Stimulated activated CD4-positive, alpha-beta T cell treated with anti-CD3 and anti-CD28 coated beads, Interleukin-1b, Interleukin-23, amount 100 ng/mL, for 1 hour (primary cell): ENCODE measurements at places on chromosomes 11 and 22.

DNA sequence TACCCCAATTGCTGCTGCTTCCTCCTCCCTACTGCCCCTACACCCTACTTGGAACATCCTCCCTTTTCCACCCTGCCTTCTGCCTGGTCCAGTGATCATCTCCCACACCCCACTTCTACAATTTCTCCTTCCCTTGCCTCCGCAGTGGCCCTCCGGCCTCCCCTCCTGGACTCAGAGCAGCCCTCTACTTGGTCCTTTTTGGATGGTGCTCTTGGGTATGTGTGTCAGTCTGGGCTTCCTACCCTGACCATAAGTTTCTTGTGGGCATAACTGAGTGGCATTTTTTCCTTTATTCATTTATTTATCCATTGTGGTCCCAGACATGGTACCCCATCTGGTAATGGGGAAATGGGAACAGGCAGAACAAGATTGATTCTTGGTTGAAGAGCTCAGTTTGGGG, 111.4 kb upstream of the NAV2 start:
- DNase-seq = no peak

GRCh38 chr11:128095466-128095981, 491.8 kb downstream of the ETS1 start:
- no peak for DNase-seq

- no peak for DNase-seq
Observed at GRCh38 chr11:12813371-12814225, 139.4 kb downstream of the TEAD1 start.

GRCh38 chr11:119641983-119642745, 86.8 kb downstream of the NECTIN1 start:
- no peak for DNase-seq

- no peak for DNase-seq
Observed at GRCh38 chr11:17588166-17588565, 41.1 kb downstream of the OTOG start.

DNA sequence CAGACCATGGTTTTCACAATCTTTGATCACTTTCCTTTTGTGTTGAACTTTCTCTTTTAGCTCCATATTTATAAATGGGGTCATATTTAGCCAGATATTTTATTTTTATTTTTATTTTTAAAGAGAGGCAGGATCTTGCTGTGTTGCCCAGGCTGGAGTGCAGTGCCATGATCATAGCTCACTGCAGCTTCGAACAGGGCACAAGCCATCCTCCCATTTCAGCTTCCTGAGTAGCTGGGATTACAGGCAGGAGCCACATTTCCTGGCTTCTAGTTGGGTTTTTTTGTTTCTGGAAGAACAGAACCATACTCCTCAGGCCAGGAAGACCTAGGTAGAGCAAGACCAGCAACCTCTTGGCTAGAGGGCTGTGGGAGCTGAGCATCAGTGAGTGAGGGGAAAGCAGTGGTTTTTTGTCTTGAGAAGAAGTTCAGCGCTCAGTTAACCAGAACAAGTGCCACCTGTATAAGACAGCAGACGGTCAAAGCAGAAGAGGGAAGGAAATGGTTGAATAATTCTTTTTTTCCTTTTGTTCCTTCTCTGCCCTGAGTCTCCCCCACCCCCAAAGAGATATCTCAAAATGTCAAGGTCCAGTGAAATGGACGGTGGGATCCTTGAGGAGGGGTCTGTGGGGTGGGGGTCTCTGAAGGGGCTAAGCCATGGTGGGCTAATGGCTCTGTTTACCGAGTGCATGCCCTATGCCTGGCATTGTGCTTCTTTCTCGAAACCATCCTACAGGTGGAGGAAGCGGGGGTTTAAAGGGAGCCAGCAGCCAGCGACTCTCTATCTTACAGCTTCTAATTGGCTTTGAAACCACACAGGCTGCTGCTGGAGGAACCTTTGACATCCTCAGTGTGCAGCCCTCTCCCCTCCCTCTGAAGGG, 63.0 kb downstream of the PTPRJ start:
- DNase-seq = no peak

- DNase-seq = no peak
Observed at GRCh38 chr11:109864151-109864661, 229.0 kb upstream of the ZC3H12C start.

DNA sequence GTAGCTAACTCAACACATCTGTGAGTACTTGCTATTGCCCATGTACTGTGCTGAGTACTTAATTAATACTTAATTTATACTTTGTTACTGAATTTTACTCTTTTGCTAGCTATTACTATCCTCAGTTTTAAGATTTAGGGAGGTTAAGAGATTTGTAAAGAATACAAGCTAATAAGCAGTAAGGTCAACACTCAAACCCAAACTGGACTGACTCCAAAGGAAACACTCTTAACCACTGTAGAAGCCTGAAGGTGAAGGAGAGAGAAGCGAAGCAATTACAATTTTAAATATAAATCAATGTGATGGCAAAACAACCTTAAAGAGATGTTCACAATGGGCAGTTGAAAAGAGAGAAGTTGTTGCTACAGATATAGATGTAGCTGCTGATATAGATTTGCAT, 204.5 kb downstream of the GUCY1A2 start:
- no peak for DNase-seq

- no peak for DNase-seq
Observed at GRCh38 chr11:119345685-119346084, 820 bp downstream of the MFRP start.

DNA sequence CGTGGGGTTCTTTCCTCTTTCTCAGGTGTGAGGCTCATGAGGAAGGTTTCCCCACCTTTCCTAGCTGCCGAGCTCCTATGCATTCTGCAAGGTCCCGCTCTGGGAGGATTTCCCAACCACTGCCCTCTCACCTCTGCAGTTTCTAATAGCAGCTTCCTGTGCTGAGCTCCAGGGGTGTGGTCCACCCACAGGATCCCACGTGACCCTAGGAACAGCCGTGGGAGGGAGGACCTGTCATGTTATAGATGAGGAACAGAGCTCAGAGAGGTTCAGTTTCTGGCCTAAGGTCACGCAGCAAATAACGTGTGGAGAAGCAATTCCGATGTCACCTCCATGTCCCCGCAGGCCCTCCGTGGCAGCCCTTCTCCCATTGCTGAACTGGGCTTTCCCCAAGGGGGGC, 38.5 kb downstream of the FLRT1 start:
- DNase-seq = no peak

- DNase-seq = no peak
Observed at GRCh38 chr11:69446108-69446507, 35.4 kb upstream of the LINC01488 start.

GRCh38 chr22:26691377-26691716, 34.0 kb downstream of the MIAT start:
- no peak for DNase-seq

DNA sequence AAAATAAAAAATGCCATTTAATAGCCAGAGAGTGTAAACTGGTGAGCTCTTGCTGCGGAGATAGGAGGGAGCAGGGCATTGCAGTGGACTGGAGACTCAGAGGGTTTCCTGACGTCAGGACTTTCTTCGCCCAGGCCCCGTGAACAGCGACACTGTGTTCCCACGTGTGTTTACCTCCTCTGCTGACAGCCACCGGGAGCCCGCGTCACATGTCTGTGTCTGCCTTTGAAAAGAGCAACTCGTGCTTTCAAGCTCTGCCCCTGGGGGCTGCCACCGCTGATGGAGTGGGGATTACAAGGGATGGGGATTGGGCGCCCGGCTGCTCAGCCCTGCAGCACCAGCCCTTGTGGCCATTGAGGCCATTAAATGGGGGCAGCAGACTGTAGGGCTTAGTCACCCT, 3.3 kb downstream of the TANGO2 start:
- no peak for DNase-seq

DNA sequence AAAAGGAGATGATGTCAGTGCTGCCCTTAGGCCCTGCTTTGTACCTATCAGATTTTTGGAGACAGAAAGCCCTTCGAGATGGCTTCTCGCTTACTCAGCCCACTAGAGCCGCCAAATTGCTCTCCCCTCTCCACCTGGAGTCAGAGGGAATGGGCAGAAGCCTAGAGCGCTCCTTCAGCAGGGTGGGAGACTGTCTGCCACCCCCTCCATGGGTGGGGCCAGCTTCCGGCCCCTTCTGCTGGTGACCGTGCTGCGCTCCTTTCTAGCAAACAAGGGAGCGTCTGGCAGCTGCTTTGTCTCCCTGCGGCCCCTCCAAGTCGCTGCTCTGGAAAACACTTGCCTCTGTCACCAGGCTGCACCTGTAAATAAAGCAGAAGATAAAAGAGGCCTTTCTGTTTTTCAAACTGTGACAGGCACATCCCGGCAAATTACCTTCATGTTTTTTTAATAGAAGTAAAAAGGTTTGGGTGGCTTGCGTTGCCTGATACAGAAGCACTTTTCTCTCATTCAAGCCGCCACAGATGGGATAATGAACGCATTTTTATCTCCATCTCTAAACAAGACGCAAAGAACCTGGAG, 145.7 kb upstream of the NECTIN1 start:
- DNase-seq = no peak

DNA sequence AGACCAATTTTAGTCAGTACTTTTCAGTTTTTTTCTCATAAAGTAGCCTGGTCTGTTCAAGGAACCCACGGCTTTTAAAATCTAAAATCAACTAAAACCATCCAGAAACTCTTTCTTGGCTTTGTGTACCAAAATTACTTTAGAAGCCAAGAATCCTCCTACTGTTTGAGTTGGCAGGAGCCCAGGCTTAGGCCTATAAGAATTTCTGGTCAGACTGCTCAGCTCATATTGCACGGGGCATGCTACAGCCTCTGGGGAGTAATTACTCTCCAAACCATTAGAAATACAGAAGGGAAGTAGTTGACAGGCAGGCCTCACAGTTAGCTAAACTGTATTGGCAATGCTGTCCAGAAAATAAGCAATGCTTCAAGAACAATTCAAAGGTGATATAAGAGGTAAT, 1862.9 kb upstream of the RAG2 start:
- DNase-seq = no peak

GRCh38 chr22:37274380-37274862, 7.9 kb upstream of the CYTH4 start:
- DNase-seq = no peak

DNA sequence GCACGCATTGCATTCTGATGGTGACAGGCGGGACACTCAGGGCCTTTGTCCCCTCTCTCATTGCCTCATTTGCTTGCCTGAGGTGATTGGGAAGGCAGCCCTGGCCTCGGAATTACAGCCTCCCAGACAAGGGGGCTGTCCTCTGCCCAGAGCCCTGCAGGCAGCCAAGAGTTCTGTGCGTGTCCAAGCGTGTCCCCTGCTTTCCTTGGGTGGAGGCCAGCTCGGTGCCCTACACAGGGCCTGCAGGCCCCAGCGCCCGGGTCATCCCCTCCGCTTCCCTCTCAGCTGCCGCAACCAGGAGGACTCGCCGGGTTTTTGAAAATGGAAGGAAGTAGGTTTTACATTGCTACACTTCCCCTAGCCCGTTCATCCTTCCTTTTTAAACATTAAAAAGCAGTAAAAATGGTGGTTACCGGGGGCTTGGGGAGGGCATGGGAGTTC, 1.9 kb downstream of the GRAMD4 start:
- no peak for DNase-seq

GRCh38 chr11:62337303-62338181, at the start of gene ASRGL1:
Gene ASRGL1 (plus strand): TSS chr11:62337448. CDS start chr11:62337978, 530 bp downstream.
- peak; percentile 60 for DNase-seq

GRCh38 chr11:74927496-74927895, 21.4 kb downstream of the XRRA1 start:
- no peak for DNase-seq

DNA sequence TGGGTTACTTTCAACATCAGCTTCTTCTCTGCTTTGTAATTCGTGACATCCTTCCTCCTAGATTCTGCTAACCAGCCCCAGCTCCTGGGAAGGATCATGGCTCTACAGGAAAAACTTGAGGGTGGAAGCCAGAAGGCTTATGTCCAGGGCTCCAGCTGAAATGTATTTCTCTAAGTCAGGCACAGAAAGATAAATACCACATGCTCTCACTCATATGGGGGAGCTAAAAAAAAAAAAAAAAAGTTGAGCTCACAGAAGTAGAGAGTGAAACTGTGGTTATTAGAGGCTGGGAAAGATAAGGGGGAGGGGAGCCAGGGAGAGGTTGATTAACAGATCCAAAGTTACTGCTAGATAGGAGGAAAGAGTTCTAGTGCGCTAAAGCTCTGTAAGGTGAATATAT, 74.9 kb downstream of the DSCAML1 start:
- no peak for DNase-seq

DNA sequence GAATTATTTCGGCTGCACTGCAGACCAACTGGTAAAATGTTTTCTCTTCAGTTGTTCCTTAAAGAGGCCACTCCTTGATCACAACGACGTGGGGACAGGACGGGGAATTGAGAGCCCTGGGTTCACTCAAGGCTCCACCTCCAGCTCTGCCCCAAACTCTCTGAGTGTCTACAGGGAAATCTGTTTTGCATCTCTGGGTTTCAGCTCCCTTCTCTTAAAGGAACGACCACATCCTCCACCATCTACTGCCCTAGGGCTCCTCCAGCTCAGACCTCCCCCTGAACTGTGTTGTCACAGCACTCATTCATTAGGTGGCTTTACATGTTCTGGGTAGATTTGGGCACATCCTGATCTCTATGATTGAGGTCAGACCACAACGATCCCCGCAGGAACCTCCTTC, 5.1 kb upstream of the PPFIA1 start:
- no peak for DNase-seq

DNA sequence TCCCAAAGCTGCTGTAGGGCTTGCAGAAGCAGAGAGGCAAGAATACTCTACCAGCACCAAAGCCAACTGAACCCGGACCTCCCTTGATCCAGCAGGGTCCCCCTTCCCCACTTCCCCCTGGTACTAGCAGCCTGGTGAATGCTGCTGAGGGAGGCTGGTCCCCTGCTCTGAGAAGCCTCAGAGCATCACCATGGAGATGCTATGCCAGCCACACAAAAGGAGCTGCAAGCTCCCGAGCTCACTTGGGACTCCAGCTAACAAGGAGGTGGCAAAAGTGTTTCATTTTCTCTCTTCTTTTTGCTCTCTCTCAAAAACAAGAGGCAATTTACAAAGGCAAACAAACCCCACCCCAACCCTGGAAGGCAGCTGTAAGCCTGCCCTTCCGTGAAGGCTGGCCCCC, 509.8 kb downstream of the BUD13 start:
- no peak for DNase-seq

GRCh38 chr22:49053578-49053977, 774.1 kb downstream of the BRD1 start:
- no peak for DNase-seq

- DNase-seq = no peak
Observed at GRCh38 chr11:9745411-9746211, 81.7 kb downstream of the SWAP70 start.

- no peak for DNase-seq
Observed at GRCh38 chr11:63535734-63536133, 874 bp upstream of the PLAAT4 start.

GRCh38 chr22:37894939-37895670, 11.0 kb upstream of the MICALL1 start:
- DNase-seq = no peak

- DNase-seq = no peak
Observed at GRCh38 chr22:19775496-19776325, 15.1 kb downstream of the TBX1 start.
